ENCODE measurements at places on chromosomes 1 and 21.

GRCh38 chr21:41381731-41382130 lies 19.9 kb downstream of the MX2 start:
- no peak for DNase-seq

DNA sequence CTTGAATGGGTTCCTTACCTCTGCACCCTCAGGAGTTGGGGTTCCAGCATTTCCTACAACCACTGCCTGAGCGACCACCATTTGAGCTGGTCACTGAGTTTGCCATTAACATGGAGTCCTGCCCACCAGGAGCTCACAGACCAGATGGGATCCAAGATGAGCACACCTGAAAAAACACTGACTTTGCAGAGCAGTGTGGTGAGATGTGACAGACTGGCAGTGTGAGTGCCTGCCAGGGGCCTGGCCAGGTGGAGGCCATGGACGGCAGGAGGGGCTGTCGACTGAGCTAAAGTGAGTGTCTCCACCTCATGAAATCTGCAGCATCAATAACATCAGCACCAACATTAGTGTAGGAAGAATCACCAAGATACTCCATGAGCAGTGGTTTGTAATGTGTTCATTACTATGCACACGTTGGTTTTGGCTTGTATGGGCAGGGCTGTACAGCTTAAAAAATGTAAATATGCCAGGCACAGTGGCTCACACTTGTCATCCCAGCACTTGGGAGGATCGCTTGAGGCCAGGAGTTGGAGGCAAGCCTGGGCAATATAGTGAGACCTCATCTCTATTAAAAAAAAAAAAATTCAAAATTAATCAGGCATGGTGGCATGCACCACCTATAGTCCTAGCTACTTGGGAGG lies 12.2 kb upstream of the MIXL1 start:
- DNase-seq, result no peak

DNA sequence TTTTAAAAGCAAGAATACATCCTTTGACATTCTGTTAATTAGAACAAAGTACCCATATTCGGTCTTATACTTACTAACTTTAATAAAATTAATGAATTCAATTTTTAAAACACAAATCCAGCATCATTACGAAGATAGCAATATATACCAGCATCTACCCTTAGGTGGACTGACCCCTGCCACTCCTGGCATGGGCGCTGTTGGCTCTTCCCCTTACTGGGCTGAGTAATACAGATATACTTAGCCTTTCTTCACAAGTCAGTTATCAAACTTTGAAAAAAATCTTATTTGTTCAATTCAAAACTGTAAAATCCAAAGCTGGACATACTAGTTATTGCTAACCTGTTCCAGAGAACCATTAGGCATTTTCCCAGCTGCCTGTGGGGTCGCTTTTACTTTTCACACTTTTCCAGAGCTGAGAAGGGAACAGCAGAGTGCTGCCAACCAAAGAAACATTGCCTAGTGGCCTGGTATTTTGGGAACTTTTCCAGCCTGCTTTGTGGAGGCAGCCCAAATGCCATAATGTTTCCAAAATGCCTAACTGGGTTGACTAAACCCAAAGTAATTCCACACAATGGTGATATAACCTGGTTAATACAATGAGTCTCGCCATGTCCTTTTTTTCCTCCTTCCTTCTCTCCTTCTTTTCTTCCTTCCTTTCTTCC lies 424.7 kb upstream of the ADGRL2 start:
- no peak for DNase-seq

GRCh38 chr1:117613249-117613968 lies 7.6 kb downstream of the TENT5C start:
- DNase-seq, result no peak

DNA sequence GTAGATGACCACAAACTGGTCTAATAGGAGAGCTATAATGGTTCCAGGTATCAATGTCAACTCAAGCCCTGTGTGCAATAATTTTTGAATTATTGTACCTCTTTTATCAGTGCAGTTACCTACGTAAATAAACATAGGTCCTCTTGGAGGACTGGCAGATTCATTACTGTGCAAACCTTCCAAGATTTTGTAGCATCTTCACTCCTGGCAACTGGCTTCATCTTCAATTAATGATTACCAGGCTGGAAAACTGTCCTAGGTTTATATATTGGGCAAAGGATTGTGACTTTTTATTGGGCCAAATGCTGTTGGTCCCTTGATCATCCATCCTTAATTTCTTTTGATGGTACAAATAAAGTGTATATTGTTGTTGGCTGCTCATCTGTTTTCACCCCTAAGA lies 35.6 kb downstream of the C4BPA start:
- DNase-seq, result no peak

DNA sequence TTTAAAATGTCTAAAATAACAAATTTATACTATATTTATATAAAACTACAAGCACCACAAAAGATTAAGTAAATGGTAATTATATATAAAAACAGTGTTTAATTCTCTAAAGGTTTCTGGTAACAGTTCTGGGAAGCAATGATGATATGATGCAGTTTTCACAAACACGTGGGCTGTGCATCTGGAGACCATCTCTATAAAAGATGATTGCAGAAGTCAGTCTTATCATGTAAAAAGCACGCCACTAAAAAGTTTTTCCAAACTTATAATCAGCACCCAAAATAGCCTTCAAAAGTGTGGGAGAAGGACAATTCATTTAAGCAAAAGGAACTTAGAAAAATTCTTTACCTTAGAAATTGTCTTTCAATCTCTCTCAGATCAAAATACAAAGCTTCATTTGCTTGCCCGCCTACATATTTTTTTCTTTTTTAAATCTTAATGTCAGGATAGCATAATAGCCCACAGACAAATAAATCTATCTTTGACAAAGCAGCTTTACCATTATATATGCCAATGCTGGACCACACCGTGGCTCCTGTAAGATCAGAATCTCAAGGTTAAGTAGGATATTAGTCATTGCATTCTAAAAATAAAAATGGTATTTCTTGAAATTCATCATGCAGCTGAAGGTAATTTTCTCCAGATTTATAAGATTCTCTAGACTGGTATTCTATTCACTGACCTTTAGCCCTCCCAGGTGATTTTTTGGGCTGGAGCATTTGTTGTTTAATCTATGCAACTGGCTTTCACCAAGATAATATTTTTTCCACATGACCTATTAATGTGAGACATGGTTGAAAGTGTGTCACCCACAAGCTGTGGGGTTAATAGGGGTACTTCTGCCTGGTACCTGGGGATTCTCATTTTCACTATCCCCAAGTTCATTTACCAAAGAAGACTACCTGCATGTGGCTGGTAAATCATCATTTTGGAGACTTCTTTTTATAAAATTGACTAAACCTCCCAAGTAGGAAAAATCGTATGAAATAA lies 189.6 kb upstream of the ST6GALNAC5 start:
- DNase-seq, result no peak

- no peak for DNase-seq
Measured at GRCh38 chr1:75996196-75996595, 64.0 kb upstream of the ASB17 start.

GRCh38 chr1:239817801-239818200 lies 273.9 kb upstream of the FMN2 start:
- no peak for DNase-seq

GRCh38 chr21:41638201-41638790 lies 128.6 kb downstream of the RIPK4 start:
- DNase-seq, result no peak

GRCh38 chr21:41754479-41754891 lies 12.4 kb downstream of the RIPK4 start:
- DNase-seq, result no peak

GRCh38 chr1:234696148-234696576 lies 86.2 kb upstream of the IRF2BP2 start:
- no peak for DNase-seq

- DNase-seq, result no peak
Measured at GRCh38 chr1:66747501-66747900, 4.8 kb upstream of the DYNLT5 start.

- no peak for DNase-seq
Measured at GRCh38 chr1:206716870-206717673, 32.4 kb downstream of the MAPKAPK2 start.

GRCh38 chr1:75602486-75602885 lies 8.4 kb downstream of the SLC44A5 start:
- no peak for DNase-seq

GRCh38 chr1:77536813-77537212 lies 145.6 kb downstream of the ZZZ3 start:
- no peak for DNase-seq

DNA sequence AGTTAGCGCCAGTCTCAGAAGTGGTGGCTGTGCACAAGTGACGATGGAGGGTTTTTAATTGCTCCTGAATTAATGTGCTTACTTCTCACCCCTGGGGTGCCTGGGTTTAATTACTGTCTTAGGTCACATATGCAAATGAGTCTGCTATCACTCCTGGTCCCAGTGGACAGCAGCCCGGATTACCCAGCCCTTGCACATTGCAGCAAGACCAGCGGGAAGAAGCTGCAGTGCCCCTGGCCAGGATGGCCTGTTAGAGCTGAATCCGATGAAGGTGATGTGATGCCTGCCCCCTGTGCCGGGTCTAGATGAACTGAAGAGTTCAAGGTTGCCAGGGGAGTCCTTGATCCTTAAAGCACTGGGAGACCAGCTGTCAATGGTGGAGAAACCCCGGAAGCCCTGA lies 24.2 kb downstream of the ENO1 start:
- DNase-seq, result no peak

DNA sequence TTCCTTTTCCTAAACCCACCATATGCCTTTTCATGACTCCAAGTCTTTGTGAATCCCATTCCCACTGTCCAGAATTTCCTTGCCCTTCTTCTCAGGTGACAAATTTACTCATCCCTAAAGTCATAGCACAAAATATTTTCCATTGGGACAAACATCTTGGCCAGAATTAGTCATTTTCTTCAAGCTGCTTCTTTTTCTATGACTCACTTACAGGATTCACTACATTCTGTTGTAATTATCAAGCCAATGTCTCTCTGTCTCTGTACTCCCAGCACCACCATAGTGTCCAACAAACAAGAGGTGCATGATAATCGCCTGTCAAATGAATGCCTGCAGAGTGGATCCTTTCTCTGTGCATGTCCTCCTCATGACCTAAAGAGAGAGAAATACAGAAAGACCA lies 37.8 kb downstream of the SGIP1 start:
- DNase-seq, result no peak

- no peak for DNase-seq
Measured at GRCh38 chr1:65459397-65459768, 38.9 kb downstream of the LEPR start.

- DNase-seq, result no peak
Measured at GRCh38 chr1:78226784-78227183, 181.0 kb downstream of the GIPC2 start.

DNA sequence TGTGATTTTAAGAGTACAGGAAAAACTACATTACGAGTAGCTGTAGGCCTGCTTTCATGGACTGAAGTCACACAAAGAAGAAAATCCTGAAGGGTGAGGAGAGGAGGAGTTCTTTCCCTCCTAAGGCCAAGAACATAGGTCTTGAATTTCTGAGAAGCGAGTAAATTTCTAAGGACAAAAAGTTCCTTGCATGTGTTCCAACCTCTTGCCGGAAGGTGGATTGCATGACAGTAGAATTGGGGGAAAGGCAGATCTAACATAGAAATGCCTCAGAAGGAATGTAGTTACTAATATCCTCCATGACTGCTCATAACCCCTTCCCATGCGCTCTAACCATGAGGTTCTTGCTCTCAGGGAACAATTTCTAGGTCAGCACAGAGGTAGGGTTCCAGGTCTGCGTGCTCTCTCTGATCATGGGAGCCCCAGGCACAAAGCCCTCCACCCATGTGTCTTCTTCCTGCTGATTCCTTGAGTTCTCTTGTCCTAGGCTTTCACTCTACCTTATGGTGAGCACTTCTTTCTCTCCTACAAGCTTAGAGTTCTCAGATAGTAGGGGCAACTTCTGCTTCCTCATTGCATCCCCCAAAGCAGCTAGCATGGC lies 13.7 kb downstream of the CD2 start:
- no peak for DNase-seq

GRCh38 chr1:41394959-41395956 lies 34.0 kb downstream of the FOXO6 start:
- DNase-seq, result no peak

DNA sequence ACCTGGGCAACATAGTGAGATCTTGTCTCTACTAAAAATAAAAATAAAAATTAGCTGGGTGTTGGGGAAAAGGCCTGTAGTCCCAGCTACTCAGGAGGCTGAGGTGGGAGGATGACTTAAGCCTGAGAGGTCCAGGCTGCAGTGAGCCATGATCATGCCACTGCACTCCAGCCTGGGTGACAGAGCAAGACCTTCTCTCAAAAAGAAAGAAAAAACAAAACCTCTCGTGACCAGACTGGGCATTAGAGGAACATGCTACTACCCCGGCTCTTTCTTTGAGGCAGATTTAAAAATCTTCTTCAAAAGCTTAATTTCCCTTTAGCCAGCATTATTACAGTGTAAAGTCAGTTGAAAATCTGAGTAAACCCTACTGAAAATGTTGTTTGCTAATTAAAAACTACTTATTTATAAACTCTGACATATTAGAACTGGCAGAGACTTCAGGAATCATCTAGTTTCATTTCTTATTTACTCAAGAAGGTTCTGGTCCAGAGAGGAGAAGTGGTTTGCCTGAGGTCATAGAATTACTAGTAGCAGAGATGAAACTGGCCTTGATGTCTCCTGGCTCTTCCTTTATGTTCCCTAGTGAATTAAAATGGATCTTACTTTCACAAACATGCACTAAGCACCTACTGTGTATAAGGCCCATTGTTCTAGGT lies 11.6 kb upstream of the ELAVL4 start:
- DNase-seq, result no peak

DNA sequence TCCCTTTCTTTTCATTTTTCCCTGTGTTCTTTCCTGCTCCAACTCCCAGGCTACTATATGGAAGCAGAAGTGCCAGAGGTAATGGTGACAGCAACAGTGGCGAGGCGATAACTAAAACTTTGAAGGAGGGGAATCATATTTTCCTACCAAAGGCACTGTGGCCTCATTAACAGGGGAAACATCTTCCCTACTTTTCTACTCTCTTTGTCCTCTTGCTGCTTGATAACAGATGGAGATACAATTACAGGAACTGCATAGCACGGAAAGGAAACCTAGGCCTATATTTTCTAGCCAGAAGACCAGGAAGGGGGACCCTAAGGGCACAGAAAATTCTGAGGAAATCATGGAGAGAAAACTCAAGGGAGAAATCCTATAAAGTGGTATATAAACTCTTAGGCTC lies 42.3 kb downstream of the SASS6 start:
- DNase-seq, result no peak

DNA sequence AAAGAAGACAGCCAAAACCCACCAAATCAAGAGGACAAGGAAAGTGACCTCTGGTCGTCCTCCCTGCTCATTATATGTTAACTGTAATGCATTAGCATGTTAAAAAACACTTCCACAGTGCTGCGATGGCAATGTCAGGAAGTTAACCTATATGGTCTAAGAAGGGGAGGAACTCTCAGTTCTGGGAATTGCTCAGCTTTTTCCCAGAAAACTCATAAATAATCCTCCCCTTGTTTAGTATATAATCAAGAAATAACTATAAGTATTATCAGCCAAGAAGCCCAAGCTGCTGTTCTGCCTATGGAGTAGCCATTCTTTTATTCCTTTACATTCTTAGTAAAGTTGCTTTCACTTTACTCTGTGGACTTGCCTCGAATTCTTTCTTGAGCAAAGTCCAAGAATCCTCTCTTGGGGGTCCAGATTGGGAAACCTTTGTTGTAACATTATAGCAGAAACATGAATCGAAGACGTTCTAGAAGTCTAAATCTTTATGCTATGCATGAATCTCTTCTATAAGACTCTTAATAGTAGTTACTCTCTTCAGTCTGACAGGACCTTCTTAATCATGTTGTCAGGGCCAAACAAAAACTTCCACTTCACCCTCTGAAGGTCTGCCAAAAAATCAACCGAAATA lies 110.0 kb upstream of the VANGL1 start:
- DNase-seq, result no peak

Data from activated CD4-positive, alpha-beta T cell treated with anti-CD3 and anti-CD28 coated beads, Interleukin-2, amount 50 U/mL, for 1 hour (primary cell).